ENCODE measurements at places on chromosomes 16 and 17.

GRCh38 chr16:22977294-22977697 is 163.3 kb downstream of the HS3ST2 start:
- H3K27ac ChIP-seq: no peak overlapping the region
- H3K4me3 ChIP-seq: no peak overlapping the region
- no peaks in the 10 kb centered on the region for H3K36me3 ChIP-seq
- H3K27me3 ChIP-seq: no peaks in the 10 kb centered on the region
- no peaks in the 10 kb centered on the region for H3K4me1 ChIP-seq

DNA sequence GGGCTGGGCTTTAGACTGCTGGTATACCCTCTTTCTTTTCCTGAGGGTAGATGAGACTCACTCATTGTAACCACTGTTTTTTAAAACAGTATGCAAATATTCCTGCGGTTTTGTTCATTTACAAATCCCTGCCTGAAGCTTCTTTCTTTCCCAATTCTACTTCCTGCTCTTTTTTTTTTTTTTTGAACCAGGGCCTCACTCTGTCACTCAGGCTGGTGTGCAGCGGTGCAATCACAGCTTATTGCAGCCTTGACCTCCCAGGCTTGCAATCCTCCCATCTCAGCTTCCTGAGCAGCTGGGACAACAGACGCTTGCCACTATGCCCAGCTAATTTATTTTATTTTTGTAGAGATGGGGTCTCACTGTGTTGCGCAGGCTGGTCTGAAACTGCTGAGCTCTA is 8.0 kb upstream of the SULT1A1 start:
- H3K4me1 ChIP-seq: no peaks in the 10 kb centered on the region
- H3K36me3 ChIP-seq: no peaks in the 10 kb centered on the region
- no peak overlapping the region for H3K4me3 ChIP-seq

- H3K36me3 ChIP-seq: no peaks in the 10 kb centered on the region
- no peak overlapping the region for H3K27ac ChIP-seq
- no peak overlapping the region for H3K4me3 ChIP-seq
- no peaks in the 10 kb centered on the region for H3K4me1 ChIP-seq
- peak; percentile 85 for DNase-seq
- no peaks in the 10 kb centered on the region for H3K27me3 ChIP-seq
These were observed 20.8 kb downstream of the NPRL3 start for GRCh38 chr16:117379-118365.

DNA sequence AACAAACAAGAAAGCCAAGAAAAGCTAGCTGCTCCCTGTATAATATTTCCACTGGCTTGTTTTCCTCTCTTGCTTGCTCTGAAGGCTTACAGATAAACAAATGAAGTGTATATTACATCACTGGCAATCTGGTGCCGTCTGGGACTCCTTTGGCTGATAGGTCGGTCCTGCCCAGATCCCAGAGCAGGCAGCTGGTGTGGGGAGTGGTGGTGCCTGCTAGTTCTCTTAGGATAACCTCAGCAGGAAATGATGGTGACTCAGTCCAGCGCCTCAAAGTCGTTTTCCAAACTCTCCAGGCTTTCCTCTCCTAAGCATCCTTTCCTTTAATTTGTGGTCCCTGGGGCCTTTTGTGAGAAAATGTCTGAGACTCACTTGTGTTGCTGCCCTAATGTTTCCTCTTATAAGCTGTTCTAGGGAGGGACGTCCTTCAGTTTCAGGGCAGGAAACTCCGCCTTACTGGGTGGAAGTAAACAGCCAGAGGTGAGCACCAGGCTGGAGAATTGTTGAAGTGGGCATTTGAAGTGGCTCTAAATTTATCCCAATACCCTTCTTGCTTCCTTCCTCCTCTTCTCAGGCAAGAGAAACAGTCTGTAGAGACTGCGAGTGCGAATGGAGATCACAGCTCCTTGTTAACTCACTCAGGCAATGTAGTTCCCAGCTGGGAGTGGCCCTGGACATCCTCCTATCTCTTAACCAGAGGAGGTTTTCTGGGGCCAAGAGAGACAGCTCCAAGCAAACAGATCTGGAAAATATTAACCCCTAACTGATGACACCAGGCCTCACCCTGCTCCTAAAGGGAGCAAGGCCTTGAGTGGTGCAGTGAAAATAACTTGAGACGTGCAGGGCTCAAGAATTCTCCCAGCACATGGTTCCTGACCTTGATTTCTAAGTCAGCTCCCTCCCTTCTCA is 34.9 kb downstream of the CD300LF start:
- no peak for DNase-seq
- no peaks in the 10 kb centered on the region for H3K27me3 ChIP-seq
- H3K4me1 ChIP-seq: no peaks in the 10 kb centered on the region
- H3K4me3 ChIP-seq: no peak overlapping the region
- no peaks in the 10 kb centered on the region for H3K36me3 ChIP-seq
- no peak overlapping the region for H3K27ac ChIP-seq

- H3K27ac ChIP-seq: no peak overlapping the region
- no peaks in the 10 kb centered on the region for H3K36me3 ChIP-seq
- no peaks in the 10 kb centered on the region for H3K27me3 ChIP-seq
- H3K4me1 ChIP-seq: no peaks in the 10 kb centered on the region
- no peak overlapping the region for H3K4me3 ChIP-seq
These were observed 22.1 kb downstream of the PMFBP1 start for GRCh38 chr16:72149676-72150464.

DNA sequence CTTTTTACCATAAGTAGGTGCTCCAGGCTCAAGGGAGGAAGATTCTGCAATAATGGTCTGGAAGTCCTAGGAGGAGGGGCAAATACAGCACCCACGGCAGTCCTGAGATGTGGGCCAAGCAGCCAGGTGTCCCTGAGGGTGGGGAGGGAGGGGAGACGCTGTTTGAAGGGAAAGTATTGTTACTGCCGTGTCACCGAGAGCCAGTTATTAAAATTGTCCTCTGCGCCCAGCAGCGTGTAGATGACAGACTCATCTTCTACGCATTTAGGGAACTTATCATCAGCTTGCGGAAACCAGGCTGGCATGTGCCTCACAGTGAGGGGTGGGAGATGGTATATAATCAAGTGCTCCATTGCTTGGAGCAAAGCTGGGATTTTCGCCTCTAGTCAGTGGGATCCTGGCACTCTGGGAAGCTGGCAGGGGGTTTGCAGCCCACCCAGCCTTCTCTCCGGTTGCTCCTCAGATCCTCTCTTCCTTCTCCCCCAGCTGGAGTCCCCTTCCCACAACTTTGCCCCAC is 104.6 kb downstream of the OR1D5 start:
- no peaks in the 10 kb centered on the region for H3K36me3 ChIP-seq
- H3K27ac ChIP-seq: no peak overlapping the region
- H3K4me1 ChIP-seq: no peaks in the 10 kb centered on the region
- H3K27me3 ChIP-seq: no peaks in the 10 kb centered on the region
- DNase-seq: no peak
